Ovary (tissue), 10 donors: ENCODE measurements at places on chromosomes 7 and 10.

GRCh38 chr10:28677888-28678686, 766 bp downstream of the BAMBI start:
- no peak for DNase-seq

GRCh38 chr7:81926-82756, 110.2 kb upstream of the FAM20C start:
- peak; percentile 32 for DNase-seq

DNA sequence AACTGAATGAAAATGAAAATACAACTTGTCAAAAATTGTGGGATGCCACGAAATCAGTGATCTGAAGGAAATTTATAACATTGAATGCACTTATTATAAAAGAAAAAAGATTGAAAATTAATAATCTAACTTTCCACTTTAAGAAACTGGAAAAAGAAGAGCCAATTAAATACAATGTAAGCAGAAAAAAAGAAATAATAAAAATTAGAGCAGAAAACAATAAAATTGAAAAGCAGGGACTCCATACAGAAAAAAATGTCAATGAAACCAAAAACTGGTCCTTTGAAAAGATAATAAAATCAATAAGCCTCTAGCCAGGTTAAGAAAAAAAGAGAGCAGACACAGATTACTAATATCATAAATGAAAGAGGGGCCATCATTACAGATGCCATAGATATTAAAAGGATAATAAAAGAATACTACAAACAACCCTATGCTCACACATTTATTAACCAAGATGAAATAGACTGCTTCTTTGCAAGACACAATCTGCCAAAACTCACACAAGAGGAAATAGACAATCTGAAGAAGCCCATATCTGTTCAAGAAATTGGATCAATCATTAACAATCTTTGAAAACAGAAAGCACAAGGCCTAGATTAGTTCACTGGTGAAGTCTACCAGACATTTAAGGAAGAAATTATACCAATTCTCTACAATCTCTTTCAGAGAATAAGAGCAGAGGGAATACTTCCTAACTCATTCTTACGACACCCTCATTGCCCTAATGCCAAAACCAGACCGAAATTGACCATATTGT, 233.8 kb upstream of the NEBL start:
- DNase-seq: no peak

- DNase-seq: no peak
These were observed 71.7 kb downstream of the LYZL2 start for GRCh38 chr10:30557884-30558283.

- DNase-seq: no peak
These were observed 5.2 kb upstream of the JMJD1C start for GRCh38 chr10:63470928-63471327.

GRCh38 chr10:3255075-3255474, 82.5 kb upstream of the PITRM1 start:
- DNase-seq: no peak

- DNase-seq: no peak
These were observed 21.3 kb downstream of the TBC1D12 start for GRCh38 chr10:94423627-94424026.
